ENCODE measurements at places on chromosomes 4 and X.

- no peak for DNase-seq
Observed at GRCh38 chr4:89364541-89364940, 56.9 kb upstream of the GPRIN3 start.

- no peak for DNase-seq
Observed at GRCh38 chrX:40094041-40094899, 3.5 kb downstream of the BCOR start.

GRCh38 chr4:52783069-52783468 is 31.8 kb upstream of the ERVMER34-1 start:
- DNase-seq, result no peak

- no peak for DNase-seq
Observed at GRCh38 chrX:136870064-136870463, 10.5 kb downstream of the RBMX start.

- no peak for DNase-seq
Observed at GRCh38 chr4:165982934-165983333, 109.9 kb downstream of the TLL1 start.

Data from urothelium cell line (cell line).